COLO829 (cell line): ENCODE measurements at places on chromosomes 6 and 20.

DNA sequence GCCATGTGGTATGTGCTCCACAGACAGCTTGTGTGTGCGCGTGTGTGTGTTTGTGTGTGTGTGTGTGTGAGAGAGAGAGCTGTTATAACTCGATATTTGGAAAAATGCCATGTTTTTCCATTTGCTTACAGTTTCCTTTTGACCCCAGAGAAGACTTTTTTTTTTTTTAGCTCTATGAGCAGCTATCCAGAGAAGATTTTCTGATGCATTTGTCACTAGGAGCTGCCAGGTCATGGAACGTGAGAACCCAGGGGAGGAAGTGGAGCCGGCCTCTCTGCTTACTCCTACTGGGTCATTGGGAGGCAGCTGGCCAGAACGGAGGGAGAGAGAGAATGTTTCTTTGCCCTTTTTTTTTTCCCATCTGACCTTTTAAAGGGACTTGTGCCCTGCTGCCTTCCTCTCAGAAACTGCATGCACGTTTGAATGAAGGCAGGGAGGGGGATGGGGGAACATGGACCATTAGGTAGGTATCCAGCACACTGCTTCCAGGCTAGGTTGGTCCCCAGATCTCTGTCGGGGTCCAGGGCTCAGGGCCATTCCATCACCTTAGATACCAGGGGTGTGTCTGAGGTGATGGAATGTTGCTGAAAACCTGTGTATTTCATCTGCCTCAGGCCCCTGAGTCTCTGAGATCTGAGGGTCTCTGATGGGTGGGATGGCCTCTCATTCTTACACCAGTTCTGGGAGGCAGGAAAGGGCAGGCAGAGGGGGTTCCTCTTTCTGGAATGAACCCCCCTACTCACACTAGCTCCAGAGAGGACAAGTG is 11.2 kb upstream of the MRPS18A start:
- DNase-seq = peak; percentile 23

DNA sequence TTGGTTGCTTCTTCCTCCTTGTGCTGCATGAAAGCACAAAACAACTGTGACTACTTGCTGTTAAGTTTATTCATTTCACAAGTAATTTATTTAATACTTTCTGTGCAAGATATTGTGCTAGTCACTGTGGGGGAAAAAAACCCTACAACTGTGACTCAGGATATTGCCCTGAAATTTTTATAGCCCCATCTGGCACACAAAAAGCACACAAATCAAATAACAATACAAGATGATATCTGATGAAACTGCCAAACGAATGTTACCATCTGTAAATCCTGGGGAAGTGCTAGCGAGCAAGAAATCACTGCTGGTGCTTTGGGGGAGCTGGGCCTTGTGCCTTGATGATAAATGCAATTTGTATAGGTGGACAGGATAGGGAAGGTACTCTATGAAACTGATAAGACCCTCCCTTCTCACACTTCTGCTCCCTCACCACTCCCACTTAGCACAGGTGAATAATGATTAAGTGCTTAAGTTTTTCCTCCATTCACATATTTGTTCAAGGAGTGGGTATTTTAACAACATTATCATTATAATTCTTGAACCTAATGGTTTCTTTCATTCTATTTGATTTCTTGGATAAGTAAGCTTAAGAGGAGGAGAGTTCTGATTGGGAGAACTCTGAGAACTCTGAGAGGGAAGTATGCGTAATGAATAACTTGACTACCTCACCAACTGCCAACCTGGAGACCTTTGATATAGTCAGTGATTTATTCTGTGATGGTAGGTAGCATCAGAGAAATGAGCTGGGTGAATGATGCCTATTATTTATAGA is 115.3 kb downstream of the RTN4IP1 start:
- no peak for DNase-seq

GRCh38 chr6:111237852-111238251 is 150.5 kb downstream of the SLC16A10 start:
- no peak for DNase-seq

- DNase-seq = no peak
These were observed 116.5 kb downstream of the DST start for GRCh38 chr6:56525974-56526789.

GRCh38 chr20:20092827-20093226 is 40.5 kb downstream of the CFAP61 start:
- no peak for DNase-seq

DNA sequence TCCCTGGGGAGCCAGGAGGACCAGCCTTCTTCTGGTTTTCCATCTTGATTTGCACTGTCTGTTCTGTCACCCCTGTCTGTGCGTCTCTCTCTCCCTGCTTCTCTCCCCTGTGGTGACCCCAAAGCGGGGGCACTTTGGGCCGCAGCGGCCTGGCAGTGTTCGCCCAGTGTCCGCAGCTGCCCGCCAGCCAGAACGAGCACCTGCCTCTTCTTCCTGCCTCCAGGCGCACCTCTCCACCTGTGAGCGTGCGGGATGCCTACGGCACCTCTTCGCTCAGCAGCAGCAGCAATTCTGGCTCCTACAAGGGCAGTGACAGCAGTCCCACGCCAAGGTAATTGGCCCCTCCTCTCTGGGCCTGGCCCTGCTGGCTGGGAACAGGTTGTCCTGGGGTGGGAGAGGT is 30.8 kb downstream of the SNPH start:
- no peak for DNase-seq

- no peak for DNase-seq
These were observed 4.8 kb downstream of the PIM1 start for GRCh38 chr6:37174515-37175331.

- no peak for DNase-seq
These were observed 526.0 kb downstream of the UTRN start for GRCh38 chr6:144811140-144811539.

GRCh38 chr20:20915844-20916243 is 190.3 kb downstream of the LINC00237 start:
- no peak for DNase-seq

GRCh38 chr6:16812993-16813392 is 51.7 kb upstream of the ATXN1 start:
- DNase-seq = no peak

GRCh38 chr6:156719395-156719719 is 57.8 kb upstream of the ARID1B start:
- no peak for DNase-seq

- DNase-seq = no peak
These were observed 202.6 kb downstream of the NFATC2 start for GRCh38 chr20:51339721-51340450.

DNA sequence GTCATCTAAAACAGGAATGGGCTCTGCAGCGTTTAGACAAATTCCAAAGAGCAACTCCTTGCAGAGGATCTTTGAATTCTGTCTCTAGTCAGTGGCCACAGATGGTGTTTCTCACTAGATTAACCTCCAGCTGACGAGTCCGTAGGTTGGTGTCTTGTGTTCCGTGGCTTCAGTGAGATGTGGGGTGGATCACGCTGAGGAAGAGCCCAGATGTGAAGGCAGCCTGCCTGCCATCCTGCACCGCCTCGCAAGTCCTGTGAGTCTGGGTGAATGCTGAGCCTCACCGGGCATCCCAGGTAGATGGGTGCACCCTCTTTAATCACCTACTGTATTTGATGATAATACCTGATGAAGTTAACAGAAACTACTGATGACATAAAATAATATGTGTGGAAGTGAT is 70.4 kb downstream of the THBS2 start:
- no peak for DNase-seq

DNA sequence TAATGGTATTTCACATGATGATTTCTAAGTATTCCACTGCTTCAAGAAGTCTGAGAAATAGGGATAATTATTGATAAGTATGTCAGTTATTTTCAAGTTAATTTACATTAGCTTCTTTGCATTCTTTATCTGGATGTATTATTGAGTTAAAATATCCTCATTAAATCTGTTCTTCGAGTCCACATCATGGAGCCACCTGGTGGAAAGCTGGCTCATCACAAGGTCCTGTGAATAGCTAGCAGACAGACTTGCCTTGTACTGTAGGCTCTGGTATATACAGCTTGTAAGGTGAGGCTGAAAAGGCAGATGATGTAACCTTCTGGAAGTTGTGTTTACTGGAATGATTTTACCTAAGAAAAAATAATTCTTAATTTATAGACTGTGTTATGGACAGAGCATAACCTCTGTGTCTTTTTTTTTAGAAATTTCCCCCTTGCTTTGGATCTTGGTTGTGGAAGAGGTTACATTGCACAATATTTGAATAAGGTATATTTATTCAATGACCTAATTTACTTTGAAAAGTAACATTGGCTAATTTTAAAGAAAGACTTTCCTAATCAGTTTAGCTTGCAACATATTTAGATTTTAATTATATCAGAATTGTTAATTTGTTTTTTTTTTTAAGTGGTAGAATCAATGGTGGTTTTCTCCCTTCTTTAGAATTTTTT is 3.5 kb downstream of the NDUFAF5 start:
- peak; percentile 73 for DNase-seq

GRCh38 chr20:23629542-23630391 is 8.0 kb downstream of the CST3 start:
- DNase-seq = no peak

GRCh38 chr20:54494303-54495006 is 19.1 kb downstream of the DOK5 start:
- DNase-seq = no peak
